ENCODE measurements at places on chromosomes 4 and X.
A peak's percentile ranks its signal among the peaks of the same experiment; 100 is the strongest.

- DNase-seq, result no peak
These were observed 20.5 kb downstream of the GAB3 start for GRCh38 chrX:154730253-154730891.

- no peak for DNase-seq
These were observed 58.0 kb downstream of the FGF16 start for GRCh38 chrX:77505227-77505626.

GRCh38 chrX:17023661-17024060 lies 77.2 kb downstream of the REPS2 start:
- no peak for DNase-seq

DNA sequence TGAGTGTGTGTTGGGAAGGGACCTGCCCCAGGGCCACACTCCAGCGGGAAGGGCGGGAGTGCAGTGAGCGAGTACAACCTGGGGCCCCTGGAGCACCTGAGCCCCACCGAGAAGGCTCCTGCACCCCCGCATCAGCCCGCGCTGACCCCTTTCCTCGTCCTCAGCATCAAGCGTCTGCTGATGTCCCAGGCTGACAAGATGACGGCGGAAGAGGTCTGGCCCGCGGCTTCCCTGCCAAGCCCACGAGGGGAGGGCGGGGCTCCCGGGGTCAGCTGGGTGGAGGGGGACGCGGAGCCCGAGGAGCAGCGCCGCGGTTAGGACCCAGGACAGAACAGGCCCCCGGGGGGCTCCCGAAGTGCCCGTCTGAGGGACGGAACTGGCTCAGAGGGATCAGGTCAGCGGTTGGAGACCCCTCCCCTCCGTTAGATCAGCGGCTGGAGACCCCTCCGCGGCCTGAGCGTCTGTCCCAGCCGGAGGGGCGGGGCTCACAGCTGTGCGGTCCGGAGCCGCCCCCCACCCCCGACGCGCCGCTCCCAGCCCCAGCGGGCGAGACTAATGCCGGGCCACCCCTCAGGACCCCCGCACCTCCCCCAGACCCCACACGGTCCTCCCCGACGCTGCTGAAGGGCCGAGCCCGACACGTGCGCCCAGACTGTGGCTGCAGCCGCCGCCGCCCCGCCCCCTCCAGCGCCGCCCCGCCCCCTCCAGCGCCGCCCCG lies 6.7 kb downstream of the MYL5 start:
- no peak for DNase-seq

- DNase-seq, result no peak
These were observed 120.5 kb downstream of the CAMK2D start for GRCh38 chr4:113641025-113641431.

- DNase-seq, result no peak
These were observed 772 bp downstream of the CYP4V2 start for GRCh38 chr4:186192066-186192612.

GRCh38 chr4:102527695-102528283 lies 26.6 kb downstream of the NFKB1 start:
- no peak for DNase-seq

GRCh38 chrX:32530802-32531403 lies 680.4 kb downstream of the DMD start:
- no peak for DNase-seq

DNA sequence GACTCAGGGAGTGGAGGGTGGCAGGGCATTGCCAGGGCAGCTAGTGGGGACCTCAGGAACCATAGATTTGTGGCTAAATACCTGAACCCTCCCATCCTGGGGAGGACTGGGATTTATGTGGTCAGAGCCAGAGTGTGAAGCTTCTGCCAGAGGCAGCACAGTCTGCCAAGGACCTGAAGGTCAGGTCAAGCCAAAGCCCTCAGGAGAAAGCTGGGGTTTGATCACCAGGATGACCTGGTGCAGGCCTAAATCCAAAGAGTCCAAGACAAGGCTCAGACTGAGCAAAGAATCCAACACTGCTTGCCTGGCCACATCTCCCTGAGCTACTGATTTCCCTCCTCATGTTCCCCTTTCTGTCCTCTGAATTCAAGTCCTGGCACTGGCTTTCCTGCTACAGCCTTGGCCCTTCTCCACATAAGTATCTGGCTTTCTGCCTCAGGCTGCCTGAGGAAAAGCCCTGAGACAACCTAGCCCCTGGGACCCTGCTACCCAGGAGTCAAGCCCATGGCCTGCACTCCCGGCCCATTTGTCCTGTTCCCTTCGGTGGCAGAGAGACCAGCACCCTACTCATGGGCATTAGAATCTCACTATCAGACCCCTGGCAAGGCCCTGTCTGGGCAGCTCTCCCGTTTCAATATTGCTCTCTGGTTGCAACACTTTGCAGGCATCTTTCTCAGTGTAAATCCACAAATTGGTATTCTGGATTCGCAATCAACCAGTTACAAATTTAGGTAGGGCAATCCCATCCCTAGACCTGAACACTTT lies 39.3 kb upstream of the SLC25A43 start:
- no peak for DNase-seq

DNA sequence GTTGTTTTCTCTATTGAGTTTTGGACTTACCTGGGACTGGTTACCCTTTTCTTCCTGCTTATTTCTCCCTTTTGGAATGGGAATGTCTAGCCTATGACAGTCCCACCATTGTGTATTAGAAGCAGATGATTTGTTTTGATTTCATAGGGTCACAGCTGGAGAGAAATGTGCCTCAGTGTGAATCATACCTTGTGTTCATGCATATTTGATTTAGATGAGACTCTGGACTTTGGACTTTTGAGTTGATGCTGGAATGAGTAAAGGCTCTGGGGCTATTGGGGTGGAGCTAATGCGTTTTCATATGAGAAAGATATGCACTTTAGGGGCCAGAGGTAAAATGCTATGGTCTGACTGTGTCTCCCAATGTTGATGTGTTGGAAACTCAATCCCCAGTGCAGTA lies 30.5 kb upstream of the TEX13C start:
- DNase-seq, result no peak

DNA sequence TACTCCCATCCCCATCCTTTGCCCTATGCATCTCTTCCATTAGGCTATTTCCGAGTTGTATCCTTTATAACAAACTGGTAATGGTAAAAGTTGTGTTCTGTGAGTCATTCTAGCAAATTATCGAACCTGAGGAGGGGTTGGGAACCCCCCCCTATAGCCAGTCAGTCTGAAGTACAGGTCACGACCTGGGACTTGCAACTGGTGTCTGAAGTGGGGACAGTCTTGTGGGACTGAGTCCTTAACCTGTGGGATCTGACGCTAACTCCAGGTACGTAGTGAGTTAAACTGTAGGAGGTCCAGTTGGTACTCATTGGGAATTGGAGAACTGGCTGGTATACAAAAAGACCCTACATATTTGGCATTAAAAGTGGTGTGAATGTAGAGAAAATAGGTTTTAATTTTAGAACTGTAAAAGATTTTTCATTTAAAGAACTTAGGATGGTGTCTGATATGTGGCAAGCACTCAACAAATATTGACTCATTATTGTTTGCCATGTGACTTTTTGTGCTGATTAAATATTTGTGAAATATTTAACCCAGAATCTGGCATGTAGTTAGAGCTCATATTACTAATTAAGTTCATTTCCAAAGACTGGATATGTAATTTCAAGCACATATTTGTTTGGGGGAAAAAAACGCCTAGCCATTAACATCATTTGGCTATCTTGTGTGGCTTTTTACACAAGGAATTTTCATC lies 50.7 kb downstream of the CHST7 start:
- DNase-seq, result no peak

- no peak for DNase-seq
These were observed 52.7 kb upstream of the FTHL17 start for GRCh38 chrX:31124536-31124935.

DNA sequence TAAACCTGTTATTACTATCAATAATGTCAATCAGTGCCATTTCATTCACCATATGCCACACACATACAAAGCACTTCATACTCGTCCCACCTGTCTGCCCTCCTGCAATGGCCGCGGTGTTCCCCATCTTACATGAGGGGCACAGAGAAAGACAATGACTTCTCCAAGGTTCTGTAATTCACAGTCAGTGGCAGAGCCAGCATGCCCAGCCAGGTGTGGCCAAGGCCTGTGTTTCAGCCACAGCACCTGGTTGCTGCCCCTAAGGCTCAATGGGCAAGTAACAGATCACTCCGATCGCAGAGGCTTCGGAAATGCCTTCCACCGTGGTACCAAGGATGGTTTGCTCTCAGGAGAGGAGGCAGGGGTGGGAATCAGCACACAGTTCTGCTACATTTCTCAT lies 10.9 kb downstream of the AFAP1 start:
- DNase-seq, result no peak

- no peak for DNase-seq
These were observed 10.6 kb upstream of the PYURF start for GRCh38 chr4:88533937-88534750.

- DNase-seq, result peak; percentile 67
These were observed 39.8 kb upstream of the NAP1L5 start for GRCh38 chr4:88737307-88737941.

DNA sequence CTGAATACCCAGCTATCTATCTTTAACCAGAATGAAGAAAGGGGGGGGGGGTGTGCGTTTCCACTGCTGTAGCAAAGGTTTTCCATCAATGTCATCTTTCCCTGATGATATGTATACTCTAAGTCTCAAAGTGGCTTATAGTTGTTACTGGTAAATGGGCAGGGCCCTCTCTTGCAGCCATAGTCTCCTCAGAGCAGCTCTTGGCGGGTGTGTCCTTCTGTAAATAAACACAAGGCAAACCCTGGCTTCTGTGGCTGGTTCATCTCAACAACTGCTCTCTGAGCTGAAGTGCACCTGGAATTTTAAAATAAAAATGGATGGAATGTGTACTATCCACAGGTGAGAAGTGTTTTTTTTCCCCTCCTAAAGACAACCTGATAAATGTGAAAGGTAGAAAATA lies 57.5 kb upstream of the SCML1 start:
- no peak for DNase-seq

GRCh38 chrX:4451591-4451990 lies 738.1 kb upstream of the PRKX start:
- no peak for DNase-seq

DNA sequence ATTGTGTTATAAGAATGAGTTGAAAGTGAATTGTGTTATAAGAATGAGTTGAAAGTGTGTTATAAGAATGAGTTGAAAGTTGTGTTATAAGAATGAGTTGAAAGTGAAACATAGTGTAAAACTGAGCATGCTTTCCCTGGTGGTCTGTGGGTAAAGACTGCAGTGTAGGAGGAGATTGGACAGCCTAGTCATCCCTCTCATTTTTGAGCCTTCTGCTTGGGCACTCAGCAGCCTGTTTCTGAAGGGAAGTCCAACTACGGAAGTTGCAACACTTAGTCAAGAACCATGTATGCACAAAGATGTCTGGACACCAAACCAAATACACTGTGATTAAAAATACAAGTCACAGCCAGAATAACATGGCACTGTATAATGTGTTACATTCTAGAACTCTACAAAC lies 72.6 kb downstream of the ANK2 start:
- DNase-seq, result no peak

- DNase-seq, result no peak
These were observed 17.3 kb downstream of the FNIP2 start for GRCh38 chr4:158786121-158786601.

- no peak for DNase-seq
These were observed 47.9 kb upstream of the PTCHD1 start for GRCh38 chrX:23286731-23287130.

DNA sequence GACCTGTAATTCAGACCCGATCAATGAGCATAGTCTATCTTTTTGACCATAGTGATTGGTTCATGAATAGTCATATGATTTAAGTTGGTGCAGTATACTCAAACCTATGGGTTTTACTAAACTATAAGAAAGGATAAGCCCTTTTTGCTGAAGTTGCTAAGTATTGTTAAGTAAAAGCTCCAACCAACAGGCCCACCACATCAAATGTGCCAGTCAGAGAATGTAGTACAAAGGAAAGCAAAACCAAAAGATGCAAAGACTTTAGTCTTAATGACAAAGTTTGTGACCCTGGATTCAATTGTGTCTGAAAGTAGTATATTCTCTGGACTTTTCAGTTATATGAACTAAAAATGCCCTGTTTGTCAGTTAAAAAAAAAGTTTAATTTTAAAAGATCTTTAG lies 208.1 kb upstream of the TET2 start:
- DNase-seq, result no peak

DNA sequence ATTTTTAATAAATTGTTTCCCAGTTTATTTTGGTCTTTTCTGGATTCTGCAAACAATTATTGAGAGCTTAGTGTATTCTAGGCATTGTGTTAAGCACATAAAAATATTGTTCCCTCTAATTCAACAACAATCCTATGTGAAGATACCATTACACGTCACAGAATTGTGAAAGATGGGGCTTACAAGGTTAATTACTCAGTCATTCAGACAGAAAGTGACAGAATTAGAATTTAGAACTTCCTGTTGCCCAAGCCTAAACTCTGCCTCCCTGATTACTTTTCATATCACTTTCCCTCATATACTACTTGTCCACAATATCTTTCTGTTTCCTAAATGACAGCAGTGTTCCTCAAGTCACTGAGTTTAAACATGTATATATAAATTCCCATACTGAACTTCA lies 186.7 kb upstream of the VEGFC start:
- DNase-seq, result no peak

- DNase-seq, result no peak
These were observed 67.6 kb downstream of the MRPL1 start for GRCh38 chr4:77930154-77930639.

DNA sequence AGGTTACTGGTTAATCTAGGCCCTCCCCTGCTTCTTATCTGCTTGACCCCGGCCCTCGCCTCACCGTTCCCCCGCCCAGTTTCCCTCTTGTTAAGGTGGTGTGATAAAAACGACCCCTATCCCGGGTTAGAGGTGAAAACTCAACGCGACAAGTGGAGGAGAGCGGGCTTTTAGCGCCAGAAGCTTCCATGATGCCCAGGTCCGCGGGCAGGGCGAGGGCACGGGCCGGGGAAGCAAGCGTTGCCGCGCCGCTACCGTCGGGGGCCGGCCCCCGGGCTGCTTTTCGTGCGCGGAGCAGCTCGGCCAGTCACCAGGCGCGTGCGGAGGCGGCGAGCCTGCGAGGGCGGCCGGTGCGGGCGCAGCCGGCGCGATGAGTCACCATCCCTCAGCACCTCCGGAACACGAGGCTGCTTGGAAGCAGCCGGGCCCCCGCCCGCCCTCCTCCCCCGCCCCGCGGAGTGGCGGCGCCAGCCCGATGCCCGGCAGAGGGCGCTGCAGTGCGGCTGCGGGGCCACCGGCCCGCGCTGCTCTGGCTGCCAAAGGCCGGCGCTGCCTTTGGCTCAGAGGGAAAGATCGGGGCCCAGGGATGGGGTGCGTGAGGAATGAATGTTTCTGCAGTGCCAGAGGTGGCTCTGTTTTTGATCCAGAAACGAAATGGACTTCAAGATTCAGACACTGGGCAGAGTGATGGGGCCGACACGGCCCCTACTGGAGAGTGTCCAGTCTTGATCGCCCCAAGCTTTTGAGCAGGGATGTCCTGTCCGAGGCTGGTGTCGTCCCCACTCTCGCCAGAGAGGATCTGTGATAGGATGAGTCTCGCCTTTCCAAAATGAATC lies 107.8 kb downstream of the NHSL2 start:
- DNase-seq, result peak; percentile 46

GRCh38 chr4:55323375-55323774 lies 22.7 kb upstream of the SRD5A3 start:
- DNase-seq, result no peak

DNA sequence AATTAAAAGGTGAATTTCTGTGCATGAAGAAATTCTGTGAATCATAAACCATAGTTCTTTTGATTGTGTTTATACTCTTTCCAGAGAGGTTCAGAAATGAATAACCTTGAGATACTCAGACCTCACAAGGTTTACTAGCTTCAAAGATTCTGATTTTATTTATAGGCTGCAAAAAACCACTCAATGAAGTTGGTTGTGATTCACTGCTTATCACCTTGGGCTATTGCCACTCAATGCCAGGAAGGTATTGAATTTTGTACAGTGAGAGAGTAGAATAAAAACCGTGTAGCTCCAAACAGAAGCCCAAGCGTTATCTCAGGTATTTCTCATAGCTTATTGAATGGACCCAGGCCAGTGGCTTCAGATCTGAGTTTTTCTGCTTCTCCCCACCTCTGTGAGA lies 118.7 kb downstream of the FHIP1A start:
- no peak for DNase-seq
